ENCODE measurements at places on chromosomes 12 and 14.

DNA sequence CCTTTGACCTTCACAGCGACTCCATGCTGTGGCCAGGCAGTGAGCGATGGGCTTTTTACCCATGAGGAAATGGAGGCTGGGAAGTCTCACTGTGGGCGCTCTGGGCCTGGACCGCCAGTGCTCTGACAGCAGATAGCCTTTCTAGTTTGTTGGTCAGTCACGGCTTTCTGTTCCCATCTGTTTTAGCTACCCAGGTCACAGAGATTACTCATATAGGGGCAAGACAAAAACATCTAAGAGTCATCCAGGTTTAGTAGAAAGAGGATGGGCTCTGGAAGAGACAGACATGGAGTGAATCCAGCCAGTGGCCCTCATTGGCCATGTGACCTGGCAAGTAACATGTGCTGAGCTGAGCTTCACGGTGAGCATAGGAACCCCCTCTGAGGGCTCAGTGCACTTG is 68.6 kb downstream of the MARK3 start:
- no peak for DNase-seq

- no peak for DNase-seq
These were observed 21.2 kb downstream of the MAX start for GRCh38 chr14:65080960-65081747.

DNA sequence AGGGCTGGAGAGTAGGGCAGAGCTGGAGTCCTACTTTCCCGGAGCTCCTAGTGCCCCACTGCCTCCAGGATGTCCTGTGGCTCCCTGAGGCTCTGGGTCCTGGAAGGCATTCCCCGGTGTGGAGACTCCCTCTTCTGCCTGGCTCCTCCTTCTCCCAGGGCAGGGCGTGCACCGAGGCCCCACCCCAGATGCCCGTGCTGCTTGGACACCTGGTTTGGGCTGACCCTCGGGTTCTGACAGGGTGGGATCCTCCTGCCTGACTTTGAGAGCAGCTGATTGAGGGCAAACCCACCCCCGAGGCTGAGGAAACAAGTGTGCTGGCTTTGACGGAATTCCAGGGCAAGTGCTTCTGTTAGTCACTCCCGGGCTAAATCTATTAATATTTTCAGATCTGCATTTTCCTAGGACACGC is 15.4 kb downstream of the TEAD4 start:
- no peak for DNase-seq

DNA sequence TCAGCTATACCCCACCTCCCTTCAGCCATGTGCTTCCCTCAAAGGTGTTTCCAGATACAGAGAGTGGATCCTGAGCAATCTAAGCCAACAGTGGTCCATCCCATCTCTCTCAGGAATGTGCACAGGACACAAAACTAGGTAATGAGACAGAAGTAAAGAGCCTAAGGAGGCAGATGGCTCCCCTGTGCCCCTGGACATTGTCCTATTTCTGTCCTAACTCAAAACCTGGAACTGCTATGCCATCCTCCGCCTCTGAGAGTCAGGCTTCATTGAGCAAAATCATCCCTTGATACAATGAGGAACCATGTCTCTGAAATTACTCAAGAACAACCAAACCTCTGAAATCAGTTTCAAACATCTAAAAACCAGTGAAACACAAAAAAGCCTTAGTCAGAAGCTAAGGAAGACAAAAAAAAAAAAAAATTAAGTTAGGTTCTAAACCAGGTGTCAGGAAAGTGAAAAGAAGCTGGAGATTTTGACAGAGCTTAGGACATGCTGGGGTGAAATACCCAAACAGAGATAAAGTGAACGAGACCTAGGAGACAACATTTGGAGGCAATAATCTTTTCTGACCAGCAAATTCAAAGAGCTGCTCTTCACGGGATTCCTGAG is 200.3 kb upstream of the PLEKHG7 start:
- DNase-seq = no peak

DNA sequence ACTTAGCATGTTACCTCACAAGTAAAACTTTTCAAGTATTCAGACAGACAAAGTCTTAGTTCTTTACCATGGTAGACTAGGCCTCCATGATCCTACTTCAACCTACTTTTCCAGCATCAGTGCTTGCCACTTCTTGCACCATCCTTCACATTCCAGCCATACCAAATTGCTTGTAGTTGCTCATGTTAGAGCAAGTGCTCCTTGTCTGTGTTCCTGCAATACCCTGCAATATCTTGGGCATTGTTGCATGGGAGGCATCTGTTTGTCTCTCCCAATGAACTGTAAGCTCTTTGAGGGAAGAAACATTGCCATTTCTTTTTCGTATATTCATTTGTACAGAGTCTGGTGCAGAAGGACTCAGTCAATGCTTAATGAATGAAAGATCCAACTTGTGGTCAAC is 78.0 kb downstream of the SRGAP1 start:
- DNase-seq = no peak

All from eye (tissue), 1 donor.